ENCODE measurements at places on chromosomes 5 and 9.

GRCh38 chr9:88651682-88652633 lies 117.0 kb downstream of the NXNL2 start:
- DNase-seq: peak; percentile 91

DNA sequence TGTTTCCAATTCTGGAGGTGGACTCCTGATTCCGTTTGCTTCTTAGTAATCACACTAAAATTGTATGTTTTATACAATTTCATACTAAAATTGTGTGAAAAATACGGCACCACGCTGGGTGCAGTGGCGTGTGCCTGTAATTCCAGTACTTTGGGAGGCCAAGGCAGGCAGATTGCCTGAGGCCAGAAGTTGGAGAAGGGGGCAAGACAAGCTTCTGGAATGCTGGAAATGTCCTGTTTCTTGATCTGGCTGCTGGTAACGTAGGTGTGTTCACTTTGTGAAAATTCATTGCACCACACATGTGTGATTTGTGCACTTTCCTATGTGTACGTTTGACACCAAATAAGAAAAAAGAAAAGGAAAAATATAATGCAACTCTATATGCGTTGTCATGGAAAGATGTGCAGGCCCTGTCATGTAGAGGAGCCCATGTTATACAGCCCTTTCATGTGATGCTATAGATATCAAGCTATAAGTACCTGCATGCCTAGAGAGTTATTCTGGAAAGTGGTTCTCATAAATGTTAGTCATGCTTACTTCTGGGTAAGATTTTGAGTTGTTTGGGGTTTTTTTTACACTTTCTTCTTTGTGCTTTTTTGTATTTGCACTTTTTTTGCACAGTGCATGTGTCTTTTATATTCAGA lies 119.9 kb downstream of the TMEM174 start:
- no peak for DNase-seq

DNA sequence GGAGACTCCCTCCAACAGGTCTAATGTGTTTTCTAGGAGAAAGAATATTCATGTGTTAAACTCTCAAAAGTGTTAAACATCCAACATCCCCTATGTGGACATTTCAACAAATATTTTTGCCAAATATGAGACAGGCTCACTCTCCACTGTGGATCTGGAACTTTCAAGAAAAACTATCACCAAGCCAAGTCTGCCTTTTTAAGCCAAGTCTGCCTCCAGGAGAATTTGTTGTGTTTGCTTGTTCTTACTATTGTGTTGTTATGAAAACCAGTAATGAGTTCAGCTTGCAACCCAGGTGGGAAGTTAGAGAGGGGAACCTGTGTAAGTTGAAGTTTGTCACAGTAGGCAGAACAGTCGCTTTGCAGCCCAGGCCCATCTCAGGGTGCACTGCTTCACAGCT lies 228.1 kb downstream of the NFIB start:
- peak; percentile 67 for DNase-seq

DNA sequence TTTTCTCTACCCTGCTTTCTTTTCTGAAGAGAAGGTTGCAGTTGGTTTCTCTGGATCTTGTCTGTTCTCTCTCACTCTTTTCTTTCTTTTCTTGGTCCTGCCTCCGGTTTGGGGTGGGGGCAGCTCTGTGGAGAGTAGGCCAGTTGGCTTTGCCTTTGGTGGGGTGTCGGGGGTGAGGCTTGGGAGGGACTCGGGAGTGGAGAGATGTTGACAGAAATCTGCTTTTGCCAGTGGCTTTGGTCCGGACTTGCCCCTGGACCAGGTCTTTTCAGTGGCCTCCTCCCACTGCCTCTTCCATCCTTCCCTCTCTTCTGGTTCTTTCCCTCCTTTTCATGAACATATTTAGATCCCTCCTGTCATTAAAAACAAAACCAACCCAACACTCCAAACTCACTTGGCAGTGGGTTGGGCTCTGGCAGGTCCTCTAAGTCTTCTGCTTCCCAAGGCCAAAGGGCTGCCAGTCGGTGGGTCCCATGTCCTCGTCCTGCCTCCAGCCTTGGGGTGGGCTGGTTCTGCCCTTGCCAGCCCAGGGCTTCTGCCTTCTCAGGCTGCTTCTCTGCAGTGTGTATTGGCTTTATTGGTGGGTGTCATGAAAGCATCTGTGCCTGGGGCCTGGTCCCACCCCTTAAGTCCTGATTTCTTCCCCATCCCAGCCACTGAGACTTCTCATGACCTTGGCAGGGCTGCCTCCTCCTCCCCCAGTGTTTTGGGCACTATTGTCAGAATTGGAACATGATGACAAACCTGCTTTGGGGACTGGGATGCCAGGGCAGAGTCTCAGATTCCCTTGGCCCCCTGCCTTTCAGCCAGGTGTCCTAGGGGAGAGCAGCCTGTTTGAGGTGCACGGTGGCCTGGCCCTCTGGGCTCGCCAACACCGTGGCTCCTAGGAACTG lies 16.9 kb downstream of the ANKRD33B start:
- no peak for DNase-seq

GRCh38 chr9:14967450-14968321 lies 57.5 kb upstream of the FREM1 start:
- DNase-seq: no peak

- no peak for DNase-seq
Measured at GRCh38 chr9:109439378-109440116, 58.6 kb downstream of the PTPN3 start.

GRCh38 chr9:134101623-134102149 lies 33.9 kb upstream of the BRD3 start:
- no peak for DNase-seq

DNA sequence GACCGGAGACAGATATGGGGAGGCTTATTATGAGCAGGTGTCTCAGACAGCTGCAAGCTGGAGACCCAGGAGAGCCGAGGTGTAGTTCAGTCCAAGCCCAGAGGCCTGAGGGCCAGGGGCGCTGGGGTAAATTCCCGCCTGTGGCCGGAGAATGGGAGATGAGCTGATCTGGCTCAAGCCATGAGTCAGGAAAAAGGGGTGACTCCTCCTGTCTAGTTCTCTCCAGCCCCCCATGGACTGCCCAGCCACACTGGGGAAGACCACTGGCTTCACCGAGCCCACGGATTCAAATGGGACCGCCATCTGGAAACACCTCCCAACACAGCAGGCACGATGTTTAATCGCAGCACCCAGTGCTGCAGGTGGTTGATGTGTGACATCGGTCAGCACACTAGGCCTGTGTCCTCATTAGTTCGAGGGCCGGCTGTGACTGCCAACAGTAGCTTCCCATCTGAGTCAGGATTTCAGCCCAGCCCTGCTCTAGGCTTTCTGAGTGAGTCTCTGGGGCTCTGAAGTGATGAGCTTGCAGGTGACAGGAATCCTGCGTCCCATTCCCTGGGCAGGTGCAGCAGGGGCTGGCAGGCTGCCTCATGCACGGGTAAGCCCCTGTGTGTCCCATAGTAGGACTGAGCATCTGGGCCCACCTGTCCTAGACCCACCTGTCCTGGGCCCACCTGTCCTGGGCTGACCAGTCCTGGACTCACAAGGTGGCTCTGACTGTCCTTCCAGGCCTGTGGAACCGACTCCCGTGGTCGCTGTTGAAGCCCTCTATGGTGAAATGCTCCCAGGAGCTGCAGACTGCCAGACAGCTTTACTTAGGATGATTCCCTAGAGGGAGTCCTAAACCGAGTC lies 49.7 kb downstream of the AHRR start:
- DNase-seq: no peak

GRCh38 chr5:21219251-21219650 lies 1231.3 kb upstream of the CDH18 start:
- no peak for DNase-seq

- DNase-seq: no peak
Measured at GRCh38 chr5:72667708-72668107, 148.8 kb upstream of the TNPO1 start.

DNA sequence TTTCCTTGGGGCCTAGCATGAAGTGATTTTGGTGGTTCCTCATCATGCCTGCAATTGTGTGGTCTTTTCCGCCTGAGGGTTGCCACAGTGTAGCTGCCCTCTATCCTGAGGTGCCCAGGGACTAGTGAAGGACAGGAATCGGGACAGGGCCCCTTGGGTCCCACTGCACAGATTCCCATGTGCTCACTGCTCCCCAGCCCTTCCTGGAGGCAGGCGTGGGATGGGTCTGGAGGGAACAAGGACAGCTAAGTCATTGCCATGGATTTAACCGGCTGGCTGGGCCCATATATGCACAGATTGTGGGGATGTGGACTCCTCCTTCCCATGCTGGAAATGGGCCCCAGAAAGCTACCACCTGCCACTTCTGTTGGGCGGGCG lies 122.3 kb upstream of the PITX1 start:
- DNase-seq: no peak

GRCh38 chr5:151164687-151165392 lies 7.3 kb upstream of the ANXA6 start:
- DNase-seq: peak; percentile 83

DNA sequence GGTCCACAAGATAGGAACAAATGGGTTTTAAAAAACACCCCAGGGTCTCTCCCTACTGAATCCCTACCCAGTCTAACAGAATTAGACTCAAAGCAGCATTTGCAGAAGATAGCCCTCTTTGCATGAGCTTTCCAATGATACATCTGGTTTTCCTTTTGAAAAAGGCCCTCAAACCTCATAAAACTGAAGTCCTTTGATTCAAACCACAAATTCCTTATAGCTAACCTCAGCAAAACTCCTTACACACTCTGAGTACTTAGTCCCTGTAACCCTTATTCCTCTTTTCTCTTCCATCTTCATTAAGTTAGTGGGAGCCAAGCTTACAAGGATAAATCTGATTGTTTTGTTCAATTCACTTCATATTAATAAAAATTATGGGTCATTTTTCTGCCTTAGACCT lies 90.5 kb upstream of the TNC start:
- DNase-seq: no peak

- DNase-seq: no peak
Measured at GRCh38 chr9:125475385-125475784, 213.8 kb downstream of the GAPVD1 start.

DNA sequence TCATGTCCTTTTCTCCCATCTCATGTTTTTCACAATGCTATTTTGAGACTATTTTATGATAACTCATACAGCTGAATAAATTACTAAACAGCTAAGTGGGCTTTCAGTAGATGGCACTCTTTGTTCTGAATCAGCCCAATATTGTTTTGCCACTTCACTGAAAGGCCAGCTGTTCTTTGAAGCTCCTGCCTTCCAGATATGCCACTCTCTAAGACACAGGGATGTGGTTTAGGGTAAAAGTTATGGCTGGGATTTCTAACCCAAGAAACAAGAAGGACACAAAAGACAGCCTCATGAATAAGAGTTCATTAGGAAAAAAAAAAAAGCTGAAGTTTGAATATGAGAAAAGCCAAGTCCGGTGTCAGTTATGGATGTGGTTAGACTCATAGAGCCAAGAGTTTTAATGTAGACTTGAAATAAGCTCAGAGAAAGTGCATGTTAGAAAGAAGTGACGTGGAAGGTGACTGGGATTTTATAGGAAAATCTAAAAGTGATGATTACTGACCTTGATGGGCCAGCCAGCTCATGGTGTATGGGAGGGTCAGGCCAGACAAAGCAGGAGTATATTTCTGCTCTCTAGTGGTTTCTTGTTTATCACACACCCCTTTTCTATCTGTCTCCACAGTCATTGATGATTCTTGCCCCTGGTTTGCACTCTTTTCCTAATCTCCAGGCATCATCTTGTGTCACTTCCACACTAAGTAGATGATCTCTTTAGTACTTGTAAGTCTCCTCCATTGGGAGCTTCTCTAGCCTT lies 488.5 kb downstream of the NR2F1-AS1 start:
- DNase-seq: no peak

DNA sequence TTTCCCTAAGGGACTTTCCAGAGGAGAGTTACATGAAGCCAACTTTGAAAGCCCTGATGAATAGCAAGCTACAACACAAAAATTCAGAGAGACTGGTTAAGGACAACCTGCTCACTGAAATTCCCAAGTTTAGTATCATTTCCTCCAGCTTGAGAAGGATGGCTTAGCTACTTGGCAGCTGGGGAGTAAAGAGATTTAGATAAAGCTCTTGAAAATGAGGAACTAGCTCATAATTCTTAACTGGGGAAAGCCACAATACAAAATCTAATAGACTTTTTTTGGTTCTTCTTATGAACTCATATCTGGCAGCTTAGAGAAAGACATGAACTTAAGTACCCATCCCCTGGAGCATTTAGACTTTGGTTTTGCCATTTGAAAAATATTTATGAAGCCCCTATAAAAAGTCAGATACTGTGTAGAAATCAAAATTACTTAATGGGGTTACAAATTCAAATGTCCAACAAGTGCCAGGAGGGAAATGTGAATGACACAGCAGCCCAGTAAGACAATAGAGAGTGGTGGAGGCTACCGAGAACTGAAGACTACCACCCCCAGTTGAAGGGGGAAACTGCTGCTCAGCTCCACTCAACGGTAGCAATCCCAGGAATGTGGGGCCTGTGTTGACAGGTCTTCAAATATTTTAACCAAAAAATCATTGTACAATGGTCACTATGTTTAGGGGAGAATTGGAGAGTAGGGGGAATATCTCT lies 79.4 kb upstream of the ADRB2 start:
- no peak for DNase-seq

DNA sequence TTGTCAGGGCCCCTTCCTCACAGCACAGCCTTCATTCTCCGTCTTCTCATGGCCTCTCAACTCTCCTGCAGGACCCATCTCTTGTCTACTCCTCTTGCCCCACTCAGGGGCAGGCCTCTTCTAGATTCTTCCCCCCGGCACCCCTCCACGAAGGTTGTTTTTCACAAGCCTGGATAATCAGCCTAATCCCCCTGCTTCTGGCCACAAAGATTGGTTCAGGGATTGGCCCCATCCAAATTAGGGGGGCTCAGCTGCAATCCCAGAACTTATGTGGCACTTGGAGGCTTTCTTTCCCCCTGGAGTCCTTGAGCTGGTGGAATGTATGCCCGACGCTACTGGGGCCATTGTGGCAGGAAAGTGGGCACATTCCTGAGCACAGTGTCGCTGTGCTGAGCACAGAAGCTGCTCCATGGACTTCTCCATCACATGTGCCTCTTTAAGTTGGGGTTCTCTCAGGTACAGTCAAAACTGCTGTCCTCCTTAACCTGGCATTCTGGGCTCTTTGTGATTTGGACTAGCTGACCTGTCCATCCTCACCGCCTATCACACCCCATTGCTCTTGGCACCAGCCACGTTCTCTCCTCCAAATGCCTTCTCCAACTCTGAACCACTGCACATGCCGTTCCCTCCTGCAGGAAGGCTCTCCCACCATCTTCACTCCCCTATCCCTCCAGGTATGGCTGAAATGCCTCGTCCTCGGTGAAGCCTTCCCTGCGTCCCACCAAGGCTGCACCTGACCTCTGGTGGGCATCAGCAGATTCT lies 66.8 kb upstream of the RNF130 start:
- DNase-seq: no peak

- DNase-seq: no peak
Measured at GRCh38 chr9:114852050-114852594, 46.3 kb upstream of the TNFSF15 start.

DNA sequence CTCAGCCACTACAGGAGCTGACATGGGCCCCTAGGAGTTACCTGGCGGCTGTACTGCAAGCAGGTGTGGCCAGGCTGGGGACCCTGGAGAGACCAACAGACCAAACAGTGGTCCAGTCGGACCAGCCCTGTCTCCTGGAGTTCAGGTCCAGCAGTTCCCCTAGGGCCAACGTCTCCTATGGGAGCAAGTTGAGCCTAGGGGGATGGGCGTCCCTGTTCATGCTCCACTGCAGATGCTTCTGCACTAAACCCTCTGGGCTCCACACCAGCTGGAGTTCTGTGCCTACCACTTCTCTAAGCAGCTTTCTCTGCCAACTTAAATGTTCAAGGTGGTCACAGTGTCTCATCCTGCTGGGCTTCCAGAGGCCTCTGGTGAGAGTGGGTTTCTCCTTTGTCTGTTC lies 20.6 kb upstream of the OMD start:
- DNase-seq: no peak

GRCh38 chr5:128343168-128343567 lies 194.9 kb downstream of the FBN2 start:
- DNase-seq: no peak
